ENCODE measurements at places on chromosomes 3 and 15.

DNA sequence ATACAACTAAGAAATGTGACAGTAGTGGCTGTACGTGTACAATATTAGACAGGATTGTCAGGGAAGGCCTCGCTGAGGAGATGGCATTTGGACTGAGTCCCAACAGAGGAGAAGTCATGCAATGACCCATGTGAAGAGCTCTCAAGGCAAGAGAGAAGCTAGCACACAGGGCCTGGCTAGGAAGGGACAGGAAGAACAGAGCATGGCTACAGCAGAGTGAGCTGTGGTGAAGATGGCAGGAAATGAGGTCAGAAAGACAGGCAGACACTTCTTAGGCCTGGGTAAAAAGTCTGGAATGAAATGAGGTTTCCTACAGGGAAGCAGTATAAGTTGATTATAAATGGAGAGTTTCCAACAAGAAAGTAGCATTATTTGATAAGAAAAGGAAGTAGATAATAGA is 33.2 kb upstream of the LEKR1 start:
- DNase-seq: no peak

DNA sequence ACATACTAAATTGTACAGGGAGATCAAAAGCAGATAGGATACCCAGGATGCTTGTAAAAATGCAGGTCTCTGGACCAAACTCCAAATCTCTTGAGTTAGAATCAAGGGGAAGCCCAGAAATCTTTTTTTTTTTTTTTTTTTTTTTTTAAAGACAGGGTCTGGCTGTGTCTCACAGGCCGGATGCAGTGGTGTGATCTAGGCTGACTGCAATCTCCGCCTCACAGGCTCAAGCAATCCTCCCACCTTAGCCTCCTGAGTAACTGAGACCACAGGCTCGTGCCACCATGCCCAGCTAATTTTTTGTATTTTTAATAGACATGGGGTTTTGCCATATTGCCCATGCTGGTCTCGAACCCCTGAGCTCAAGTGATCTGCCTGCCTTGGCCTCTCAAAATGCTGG is 373.5 kb downstream of the SHQ1 start:
- DNase-seq: no peak

DNA sequence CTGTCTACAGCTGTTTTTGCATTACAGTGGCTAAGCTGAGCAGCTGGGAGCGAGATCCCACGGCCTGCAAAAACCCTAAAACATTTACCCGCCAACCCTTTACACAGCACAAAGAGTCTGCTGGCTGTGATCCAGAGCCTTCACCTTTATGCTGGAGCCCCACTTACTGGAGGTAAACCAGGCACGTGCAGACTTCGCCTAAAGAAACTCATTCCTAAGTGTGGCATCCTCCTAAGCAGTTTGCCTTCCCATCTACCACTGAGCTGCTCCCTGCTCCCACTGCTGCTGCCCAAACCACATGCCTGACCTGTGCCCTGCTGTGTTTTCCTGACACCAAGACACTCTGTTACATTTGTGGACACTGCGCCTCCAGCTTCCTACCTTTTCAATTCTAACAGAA is 53.0 kb downstream of the CHSY1 start:
- DNase-seq: no peak

GRCh38 chr3:152902141-152902669 is 67.3 kb downstream of the P2RY1 start:
- no peak for DNase-seq

DNA sequence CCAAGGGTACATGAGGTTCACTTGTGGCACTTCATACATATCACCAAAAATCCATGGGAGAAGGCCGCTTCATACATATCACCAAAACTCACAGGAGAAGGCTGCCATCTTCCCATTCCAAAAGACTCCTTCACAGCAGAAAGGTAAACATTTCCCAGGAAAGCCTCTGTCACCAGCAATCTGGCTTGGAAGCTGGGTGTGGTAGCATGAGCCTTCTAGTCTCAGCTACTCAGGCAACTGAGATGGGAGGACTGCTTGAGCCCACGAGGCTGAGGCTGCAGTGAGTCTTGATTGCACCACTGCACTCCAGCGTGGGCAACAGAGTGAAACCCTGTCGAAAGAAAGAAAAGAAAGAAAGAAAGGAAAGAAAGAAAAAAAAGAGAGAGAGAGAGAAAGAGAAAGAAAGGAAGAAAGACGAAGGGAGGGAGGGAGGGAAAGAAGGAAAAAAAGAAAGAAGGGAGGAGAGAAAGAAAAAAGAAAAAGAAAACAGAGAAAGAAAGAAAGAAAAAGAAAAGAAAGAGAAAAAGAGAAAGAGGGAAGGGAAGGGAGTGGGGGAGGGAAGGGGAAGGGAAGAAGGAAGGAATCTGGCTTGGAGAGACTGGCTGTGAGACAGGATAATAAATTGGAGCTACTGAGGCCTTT is 7.2 kb downstream of the LRIG1 start:
- DNase-seq: no peak

DNA sequence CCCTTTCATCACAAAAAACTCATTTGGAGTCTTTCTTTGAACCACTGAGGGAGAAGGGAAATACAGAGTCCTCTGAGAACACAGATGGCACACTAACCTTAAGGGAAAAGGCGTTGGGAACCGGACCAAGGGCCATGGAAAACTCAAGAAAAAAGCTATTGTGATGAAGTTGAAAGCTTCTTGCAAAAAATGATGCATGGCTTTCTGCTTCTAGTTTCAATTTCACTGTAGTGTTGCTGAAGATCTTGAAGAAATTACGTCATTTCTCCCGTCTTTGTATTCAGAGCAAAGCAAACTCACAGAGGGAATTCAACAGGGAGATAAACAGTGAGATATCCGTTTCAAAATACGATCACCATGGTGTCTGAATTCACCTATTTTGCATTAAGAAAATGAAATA is 642.3 kb upstream of the ADAMTS9 start:
- no peak for DNase-seq

- no peak for DNase-seq
Observed at GRCh38 chr15:42712584-42712983, 24.3 kb downstream of the CDAN1 start.

- no peak for DNase-seq
Observed at GRCh38 chr3:27594096-27594690, 110.0 kb upstream of the SLC4A7 start.

- DNase-seq: no peak
Observed at GRCh38 chr3:4606911-4607310, 113.8 kb downstream of the ITPR1 start.

Measured in NCI-H1105 (cell line).